ENCODE measurements at places on chromosomes 2 and 18. TPM values are rescaled to one million over a fixed set of nuclear protein-coding genes. Genes with fewer than 3 reads are reported as not detected.

DNA sequence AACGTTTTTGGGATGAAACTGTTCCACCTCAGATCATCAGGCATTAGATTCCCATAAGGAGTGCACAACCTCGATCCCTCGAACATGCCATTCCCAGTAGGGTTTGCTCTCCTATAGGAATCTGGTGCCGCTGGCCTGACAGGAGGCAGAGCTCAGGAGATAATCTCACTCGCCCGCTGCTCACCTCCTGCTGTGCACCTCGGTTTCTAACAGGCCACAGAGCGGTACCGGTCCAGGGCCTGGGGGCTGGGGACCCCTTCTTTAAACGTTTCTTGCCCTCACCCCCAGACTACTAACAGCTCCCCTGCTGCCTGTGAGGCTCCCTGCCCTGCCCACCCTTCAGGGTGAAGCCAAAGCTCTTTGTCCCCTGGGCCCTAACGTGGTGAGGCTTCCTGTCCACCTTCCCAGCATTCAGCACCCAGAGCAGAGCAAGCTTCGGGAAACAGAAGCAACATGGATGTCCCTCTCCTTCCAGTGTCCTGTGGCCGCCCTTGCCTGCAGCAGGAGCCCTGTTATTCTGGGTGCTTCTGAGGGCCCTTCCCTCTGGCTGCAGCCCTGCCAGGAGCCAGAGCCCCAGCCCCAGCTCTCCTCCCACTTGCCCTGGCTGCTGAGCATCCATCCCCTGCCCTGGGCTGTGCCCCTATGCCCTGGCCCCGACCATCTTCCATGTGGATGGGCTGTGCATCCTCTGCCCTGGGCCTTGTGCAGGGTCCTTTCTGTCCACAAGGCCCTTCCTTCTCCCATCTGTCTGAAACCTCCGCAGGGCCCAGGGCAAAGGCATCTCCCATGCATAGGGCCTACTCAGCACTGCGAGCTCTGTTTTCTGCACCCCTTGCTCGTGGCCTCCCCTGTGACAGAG lies 140.1 kb downstream of the MBP start:
- DNase-seq, result peak; percentile 50

- DNase-seq, result no peak
These were observed 116.9 kb upstream of the TEX51 start for GRCh38 chr2:126781806-126782205.

DNA sequence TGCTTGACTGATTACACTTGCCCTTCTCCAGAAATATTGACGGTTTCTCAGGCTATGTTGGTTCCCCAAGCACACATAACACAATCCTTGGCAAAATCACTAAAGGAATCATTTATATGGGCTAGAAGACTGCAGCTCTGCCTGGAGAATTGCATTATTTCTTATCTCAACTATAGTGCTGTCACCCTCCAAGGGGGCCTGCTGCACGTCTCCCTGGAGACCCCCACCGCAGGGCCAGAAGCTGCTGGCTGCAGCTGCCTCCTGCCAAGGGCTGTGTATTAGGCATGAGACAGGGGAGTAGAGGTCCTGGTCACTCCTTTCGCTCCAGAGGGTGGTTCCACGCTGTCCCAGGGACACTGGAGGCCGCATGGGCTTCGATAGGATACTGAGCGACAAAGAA lies 76.6 kb downstream of the LRRC30 start:
- no peak for DNase-seq

DNA sequence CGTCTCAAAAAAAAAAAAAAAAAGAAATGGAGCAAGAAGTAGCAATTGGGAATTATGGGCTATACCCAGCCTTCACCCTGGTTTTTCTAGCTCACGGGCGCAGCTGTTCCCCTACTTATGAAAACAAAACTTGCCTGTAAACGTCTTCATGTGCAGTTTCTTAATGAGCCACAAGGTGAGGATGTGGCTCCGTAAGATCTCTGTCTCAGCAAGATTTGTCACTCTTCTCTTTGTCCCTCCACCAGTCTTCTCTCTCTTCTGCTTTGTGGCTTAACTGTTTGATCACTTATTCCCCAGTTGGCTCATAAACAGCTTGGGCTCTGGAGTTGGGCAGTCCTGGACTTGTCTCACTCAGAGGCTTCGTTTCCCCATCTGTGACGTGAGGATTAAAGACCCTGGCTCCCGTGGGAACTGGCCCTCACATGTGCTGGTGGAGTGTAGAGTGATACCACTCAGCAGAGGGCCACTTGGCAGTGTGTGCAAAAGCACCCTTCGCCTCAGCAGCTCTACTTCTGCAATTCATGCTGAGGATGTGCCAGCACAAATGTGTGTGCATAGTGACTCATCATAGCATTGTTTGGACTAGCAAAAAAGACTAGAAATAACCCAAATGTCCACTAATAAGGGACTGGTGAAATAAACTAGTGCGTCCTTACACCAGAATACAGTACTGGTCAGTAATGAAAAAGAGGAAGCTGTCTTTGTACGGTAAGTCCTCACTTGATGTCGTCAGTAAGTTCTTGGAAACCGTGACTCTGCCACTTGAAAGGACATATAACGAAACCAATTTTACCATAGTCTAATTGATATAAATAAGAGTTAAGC lies 8.7 kb downstream of the CEP68 start:
- peak; percentile 55 for DNase-seq

- DNase-seq, result no peak
These were observed 20.4 kb upstream of the CD226 start for GRCh38 chr18:69968039-69968438.

DNA sequence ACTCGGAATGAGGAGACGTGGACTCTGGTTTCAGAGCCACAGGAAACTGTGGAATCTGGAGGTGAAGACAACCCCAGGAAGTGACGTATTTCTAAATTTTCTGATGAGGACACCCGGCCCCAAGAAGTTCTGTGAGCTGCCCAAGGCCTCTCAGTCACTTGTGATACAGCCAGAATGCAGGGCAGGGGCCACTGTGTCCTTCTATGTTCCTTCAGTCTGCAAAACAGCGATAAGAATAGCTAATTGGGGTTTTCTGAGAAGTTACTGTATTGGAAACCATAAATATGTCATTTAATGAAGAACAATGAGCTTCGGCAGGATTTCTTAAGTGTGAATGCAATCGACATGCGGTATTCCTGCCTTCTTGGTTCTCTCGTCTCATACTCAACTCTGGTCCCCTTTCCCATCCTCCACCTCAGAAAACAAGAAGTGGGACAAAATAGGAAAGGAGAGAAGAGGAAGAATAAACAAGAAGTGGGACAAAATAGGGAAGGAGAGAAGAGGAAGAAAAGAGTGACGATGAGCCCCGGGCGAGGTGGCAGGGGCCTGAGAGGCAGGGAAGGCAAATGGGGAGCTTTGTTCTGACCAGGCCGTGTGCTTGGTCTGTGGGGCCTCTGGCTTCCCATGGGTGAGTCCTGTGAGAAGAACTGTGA lies 282.0 kb upstream of the REV1 start:
- DNase-seq, result no peak

DNA sequence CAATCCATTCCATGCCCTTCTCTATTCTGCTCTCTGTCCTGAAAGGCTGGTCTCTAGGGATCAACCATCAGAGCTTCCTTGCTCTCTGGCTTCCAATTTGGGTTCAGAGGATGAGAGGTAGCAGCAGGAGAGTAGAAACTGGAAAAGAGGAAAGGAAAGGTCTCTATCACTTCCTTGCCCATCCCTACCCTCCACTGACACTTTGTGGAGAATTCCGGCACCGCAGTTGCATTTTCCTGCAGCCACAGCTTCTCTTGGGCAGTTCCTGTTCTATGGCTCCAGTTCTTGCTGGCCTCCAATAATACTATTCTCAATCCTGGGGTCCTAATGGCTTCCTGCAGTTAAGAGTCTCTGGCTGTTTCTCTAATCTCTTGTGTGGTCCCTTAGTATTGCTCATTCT lies 13.3 kb upstream of the IMPACT start:
- peak; percentile 54 for DNase-seq

GRCh38 chr2:177876950-177877349 lies 195.6 kb downstream of the PDE11A start:
- no peak for DNase-seq

DNA sequence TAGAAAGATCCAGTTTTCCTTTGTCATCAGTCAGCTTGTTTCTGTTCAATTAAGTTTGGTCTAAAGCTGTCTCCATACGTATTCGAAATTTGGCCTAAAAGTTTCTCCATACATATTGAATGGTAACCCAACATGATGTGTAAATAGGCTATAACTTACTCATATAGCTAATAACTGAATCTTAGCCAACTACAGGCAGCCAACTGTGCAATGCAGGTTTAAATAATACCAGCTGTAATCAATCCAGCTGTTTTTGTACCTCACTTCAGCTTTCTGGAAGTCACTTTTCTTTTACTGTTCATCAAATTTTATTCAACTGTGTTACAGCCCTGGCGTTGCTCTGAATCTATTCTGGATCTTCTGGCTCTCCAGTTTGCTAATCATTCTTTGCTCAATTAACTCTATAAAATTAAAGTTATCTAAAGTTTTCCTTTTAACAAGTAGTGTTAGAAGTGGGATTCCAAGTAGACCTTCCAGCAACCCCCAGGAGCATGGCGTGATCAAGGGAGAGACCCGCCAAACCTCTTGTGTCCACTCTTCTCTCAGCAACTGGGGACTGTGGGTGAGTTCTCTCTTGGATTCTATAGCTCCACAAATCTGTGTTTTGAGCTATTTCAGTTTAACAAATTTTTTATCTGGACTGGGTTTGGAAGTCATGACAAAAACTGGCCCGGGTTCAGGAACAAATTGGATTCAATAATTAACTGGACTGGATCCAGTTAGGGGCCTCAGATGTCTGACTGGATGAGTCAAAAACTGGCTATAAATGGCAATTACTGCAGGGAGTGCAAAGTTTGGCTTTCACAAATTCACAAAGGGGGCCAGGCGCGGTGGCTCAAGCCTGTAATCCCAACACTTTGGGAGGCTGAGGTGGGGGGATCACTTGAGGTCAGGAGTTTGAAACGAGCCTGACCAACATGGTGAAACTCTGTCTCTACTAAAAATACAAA lies 329.7 kb upstream of the ST6GAL2 start:
- DNase-seq, result no peak

The GCG gene
- not detected for total RNA-seq

The SH2D6 gene
- 0.07 TPM for total RNA-seq

The SEH1L gene
- 40.5 TPM for total RNA-seq

The STPG4 gene
- not detected for total RNA-seq

The PSMA8 gene
- total RNA-seq, result not detected

The DCDC2C gene
- total RNA-seq, result not detected
